ENCODE measurements at places on chromosomes 7 and 10.

- no peak overlapping the region for H3K27ac ChIP-seq
- no peaks in the 10 kb centered on the region for H3K27me3 ChIP-seq
- H3K4me3 ChIP-seq: no peak overlapping the region
These were observed 53.5 kb upstream of the PPP1R17 start for GRCh38 chr7:31633467-31633866.

GRCh38 chr10:6729861-6730344 lies 149.8 kb upstream of the PRKCQ start:
- H3K4me1 ChIP-seq: peaks cover 12% of the 10 kb centered on the region
- no peaks in the 10 kb centered on the region for H3K36me3 ChIP-seq
- no peaks in the 10 kb centered on the region for H3K27me3 ChIP-seq
- DNase-seq: no peak
- no peak overlapping the region for H3K27ac ChIP-seq

- H3K4me3 ChIP-seq: no peak overlapping the region
- H3K27ac ChIP-seq: no peak overlapping the region
- no peaks in the 10 kb centered on the region for H3K36me3 ChIP-seq
- no peak for DNase-seq
- no peaks in the 10 kb centered on the region for H3K27me3 ChIP-seq
These were observed 140.6 kb downstream of the GNAI1 start for GRCh38 chr7:80275192-80275605.

GRCh38 chr7:2487586-2488271 lies 11.5 kb upstream of the GRIFIN start:
- no peak overlapping the region for H3K4me3 ChIP-seq
- H3K27ac ChIP-seq: peak overlapping the region; percentile 79
- H3K27me3 ChIP-seq: no peaks in the 10 kb centered on the region
- peaks cover 39% of the 10 kb centered on the region for H3K4me1 ChIP-seq
- DNase-seq: no peak
- H3K36me3 ChIP-seq: no peaks in the 10 kb centered on the region

GRCh38 chr7:156180451-156181229 lies 368.4 kb upstream of the SHH start:
- H3K4me3 ChIP-seq: no peak overlapping the region
- no peak overlapping the region for H3K27ac ChIP-seq
- H3K27me3 ChIP-seq: no peaks in the 10 kb centered on the region
- no peak for DNase-seq

DNA sequence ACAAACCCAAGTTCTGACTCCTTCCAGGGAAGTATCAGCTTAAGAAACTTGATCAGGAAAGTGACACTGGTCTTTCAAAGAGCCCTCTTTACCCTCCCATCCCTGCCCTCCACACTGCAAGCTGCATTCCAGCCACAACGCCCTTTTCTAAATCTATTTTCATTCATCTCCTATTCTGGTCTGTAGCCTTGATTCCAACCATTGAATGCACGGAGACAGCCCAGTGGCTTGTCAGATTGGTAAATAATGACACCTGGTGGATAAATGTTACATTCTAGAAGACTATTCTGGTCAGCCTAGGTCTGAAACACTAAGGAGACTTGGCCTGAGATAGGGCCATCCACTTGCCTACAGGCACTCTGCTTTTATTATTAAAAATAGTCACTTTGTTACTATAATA lies 20.9 kb downstream of the MORN4 start:
- no peaks in the 10 kb centered on the region for H3K27me3 ChIP-seq
- H3K4me3 ChIP-seq: no peak overlapping the region
- no peak for DNase-seq
- H3K36me3 ChIP-seq: no peaks in the 10 kb centered on the region

DNA sequence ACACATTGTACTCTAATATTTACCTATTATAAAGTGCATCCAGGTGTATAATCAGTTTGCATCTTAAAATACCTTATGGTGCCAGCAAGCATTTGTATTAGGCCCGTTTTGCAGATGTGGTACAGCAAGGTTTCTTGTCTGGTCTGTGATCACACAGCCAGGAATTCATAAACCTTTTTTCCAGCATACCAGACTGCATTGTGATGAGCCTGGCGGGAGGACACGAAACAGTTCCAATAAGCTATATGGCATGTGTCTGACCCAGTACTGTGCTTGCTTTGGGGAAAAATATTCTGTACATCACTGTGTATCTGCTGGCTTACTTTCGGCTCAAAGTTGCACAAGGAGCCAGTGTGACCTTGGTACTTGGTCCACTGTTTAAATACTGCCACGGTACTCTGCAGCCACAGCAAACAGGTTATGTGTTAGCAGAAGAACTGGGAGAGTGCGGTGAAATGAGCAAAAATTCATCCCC lies 36.3 kb downstream of the CHN2 start:
- no peak overlapping the region for H3K27ac ChIP-seq
- no peak overlapping the region for H3K4me3 ChIP-seq
- no peaks in the 10 kb centered on the region for H3K36me3 ChIP-seq
- H3K27me3 ChIP-seq: no peaks in the 10 kb centered on the region
